ENCODE measurements at places on chromosomes 6 and 20. TPM values are rescaled to one million over a fixed set of nuclear protein-coding genes. Genes with fewer than 3 reads are reported as not detected.
A peak's percentile ranks its signal among the peaks of the same experiment; 100 is the strongest.

GRCh38 chr6:127933852-127934840 is 33.3 kb upstream of the THEMIS start:
- DNase-seq = peak; percentile 31

The UBE2C gene
- 0.52 TPM for total RNA-seq

DNA sequence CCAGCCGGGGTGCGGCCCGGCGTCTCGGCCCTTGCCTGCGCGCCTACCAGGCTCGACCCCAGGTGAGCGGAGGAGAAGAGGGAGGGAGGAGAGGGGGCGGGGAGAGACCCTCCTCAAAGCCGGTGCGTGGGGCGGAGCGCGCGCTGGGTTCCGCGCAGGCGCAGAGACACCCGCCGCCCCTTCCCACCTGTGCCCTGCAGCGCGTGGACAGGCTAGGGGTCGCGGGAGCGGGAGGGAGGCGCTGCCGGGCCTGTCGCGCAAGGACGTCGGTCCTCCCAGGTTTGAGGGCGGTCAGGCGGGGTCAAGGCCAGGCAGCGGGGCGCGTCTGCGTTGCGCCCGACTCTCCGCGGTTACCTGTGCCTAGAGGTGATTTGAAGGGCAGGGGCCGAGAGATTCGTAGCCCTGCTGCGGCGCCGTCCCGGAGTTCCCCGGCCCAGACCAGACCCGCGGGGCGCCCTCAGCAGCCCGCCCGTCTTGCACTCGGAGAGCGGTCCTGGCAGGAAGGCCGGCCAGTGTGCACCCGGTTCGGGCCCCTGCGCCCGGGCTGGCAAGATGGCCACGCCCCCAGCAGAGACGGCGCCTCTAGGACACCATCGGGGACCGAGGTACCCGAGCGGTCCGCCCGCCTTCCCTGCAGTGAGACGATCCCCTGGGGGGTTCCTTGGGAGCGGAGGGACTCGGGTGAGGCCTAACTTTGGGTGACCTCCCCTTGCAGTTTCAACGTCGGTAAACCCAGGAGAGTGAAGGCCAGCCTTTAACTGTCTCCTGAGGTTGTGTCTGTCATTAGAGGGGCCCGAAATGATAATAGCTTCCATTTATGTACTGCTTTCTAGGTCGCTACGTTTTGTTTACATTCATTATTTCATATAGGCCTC is 546 bp downstream of the C6orf136 start:
- DNase-seq = peak; percentile 73

- no peak for DNase-seq
Measured at GRCh38 chr6:36821581-36822335, 17.5 kb downstream of the CPNE5 start.

The METTL24 gene
- not detected for total RNA-seq

DNA sequence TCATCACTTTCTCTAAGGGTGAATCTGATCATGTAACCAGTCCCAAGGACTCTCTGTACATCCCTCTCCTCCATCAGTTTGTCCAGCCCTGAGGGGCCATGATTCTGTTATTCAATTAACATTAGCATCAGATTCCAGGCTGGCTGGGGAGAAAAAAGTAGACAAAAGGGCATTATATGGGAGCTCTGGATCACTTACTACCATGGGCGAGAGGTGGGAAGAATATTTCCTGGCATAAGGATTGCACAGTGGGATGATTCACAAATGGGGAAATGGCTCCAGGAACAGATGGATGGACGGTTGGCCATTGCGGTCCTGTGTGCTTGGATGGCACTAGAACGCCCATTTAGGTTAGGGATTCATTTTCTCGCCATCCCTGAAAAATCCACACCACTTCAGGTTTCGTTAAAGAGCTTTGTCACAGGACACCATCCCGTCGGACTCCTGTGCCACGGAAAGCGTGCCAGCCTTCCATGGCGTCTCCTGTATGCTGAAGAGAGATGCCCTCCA is 112.6 kb downstream of the THBS2 start:
- no peak for DNase-seq

DNA sequence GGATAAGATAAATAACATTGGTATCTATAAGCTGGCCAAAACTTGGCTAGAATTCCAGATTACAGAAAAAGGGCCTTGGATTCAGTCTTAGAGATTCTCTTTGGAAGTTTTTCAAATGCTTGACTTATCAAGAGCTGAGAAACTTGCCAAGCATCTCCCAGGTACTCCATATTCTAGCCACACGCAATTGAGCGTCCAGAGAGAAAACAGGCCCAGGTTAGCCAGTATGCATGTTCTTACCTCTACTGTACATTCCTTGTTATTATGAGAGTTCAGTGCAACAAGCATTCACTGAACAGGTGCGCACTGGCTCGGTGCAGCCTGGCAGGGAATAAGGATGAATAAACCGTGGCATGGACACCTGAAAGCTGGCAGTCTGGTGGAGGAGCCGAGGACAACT is 13.7 kb downstream of the CRNKL1 start:
- DNase-seq = no peak

GRCh38 chr6:7270320-7271204 is 42.4 kb downstream of the SSR1 start:
- DNase-seq = no peak

GRCh38 chr6:18245642-18246041 is 18.7 kb downstream of the DEK start:
- no peak for DNase-seq

The FUT9 gene
- total RNA-seq = not detected

- no peak for DNase-seq
Measured at GRCh38 chr6:34272013-34272926, 23.5 kb upstream of the SMIM29 start.

DNA sequence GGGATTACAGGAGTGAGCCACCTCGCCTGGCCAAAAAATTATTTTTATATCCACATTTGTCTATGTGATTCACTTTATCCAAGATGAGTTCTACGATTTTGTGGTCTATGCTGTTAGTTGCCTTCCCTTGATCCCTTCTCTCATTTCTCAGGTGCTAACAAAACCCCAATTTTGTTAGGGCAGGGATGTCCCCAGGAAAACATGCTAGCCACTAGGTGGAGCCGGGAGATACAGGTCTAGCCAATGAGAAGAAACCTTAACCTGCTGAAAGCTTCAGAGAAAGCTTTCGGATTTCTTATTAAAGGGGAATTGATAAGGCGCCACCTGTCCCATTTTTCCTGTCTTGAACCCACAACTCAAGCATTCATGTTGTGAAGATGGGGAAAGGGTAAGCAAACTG is 167.4 kb upstream of the OLIG3 start:
- peak; percentile 33 for DNase-seq

GRCh38 chr6:14559746-14560536 is 442.4 kb downstream of the CD83 start:
- DNase-seq = no peak

- no peak for DNase-seq
Measured at GRCh38 chr6:10725044-10725443, 2.2 kb downstream of the TMEM14C start.

The MYLK4 gene
- total RNA-seq = 1.6 TPM

The ZNF391 gene
- 1.8 TPM for total RNA-seq

GRCh38 chr20:38937978-38938473 is 11.8 kb downstream of the FAM83D start:
- DNase-seq = no peak

DNA sequence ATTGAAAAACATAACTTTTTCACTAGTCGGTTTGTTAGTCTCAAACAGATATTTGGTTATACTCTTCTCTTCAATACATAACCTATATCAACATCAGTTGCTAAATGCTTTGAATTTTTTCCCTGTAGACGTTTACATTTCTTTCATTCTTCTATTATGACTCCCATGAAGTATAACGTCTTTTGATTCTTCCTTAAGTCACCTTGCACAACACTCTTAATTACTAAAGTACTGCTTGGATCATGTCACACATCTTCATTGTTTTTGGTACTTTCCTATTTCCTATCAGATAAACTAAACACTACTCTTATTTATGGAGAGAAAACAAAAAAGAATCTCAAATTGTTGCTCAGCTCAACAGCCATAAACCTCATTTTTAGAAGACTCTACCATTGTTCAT is 23.0 kb upstream of the BMP5 start:
- DNase-seq = no peak

DNA sequence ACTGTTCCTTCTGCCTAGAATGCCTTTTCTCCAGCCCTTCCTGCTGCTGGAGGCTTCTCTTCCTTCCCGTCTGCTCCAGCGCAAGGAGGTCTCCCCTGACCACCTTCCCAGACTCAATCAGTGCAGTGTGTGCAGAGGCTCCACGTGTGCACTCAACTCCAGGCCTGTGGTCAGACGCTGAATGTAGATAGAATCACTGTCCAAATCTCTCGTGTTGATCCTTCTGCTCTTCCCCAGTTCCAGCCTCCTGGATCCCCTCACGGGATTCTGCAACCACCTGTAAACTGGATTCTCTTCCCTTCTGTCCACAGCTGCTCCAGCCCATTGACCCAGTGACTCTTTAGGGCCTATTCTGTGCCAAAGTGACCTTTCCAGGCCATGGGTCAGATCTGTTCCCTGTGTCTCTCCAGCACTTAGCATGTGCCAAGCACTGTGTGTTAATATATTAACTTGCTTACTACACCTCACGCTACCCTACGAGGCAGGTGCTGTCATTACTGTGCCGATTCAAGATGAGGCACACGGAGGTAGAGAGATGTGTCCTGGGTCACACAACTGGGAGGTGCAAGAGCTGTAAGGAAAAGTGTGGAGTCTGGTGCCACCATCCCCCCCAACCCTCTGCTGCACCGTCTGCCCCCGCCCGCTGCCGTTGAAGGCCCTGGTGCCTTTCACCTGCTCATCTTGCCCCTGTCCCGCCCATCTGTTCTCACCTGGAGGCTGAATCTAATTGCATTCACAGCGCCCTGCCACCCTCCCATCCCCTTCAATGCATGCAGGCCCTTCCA is 112.2 kb downstream of the SULF2 start:
- no peak for DNase-seq

GRCh38 chr6:51817832-51818231 is 269.6 kb downstream of the PKHD1 start:
- DNase-seq = no peak

- no peak for DNase-seq
Measured at GRCh38 chr6:106063448-106063850, 22.7 kb upstream of the PRDM1 start.

The RBPJL gene
- total RNA-seq = not detected

The PARD6B gene
- 8.2 TPM for total RNA-seq

GRCh38 chr6:28000351-28001045 is 43.5 kb downstream of the OR2B6 start:
- no peak for DNase-seq

GRCh38 chr6:13924146-13924948 is 405 bp upstream of the RNF182 start:
- peak; percentile 69 for DNase-seq

GRCh38 chr6:87687296-87687695 is 14.7 kb downstream of the AKIRIN2 start:
- DNase-seq = no peak

GRCh38 chr6:79413562-79414002 is 123.6 kb downstream of the LCA5 start:
- no peak for DNase-seq

The TRIM10 gene
- total RNA-seq = not detected

DNA sequence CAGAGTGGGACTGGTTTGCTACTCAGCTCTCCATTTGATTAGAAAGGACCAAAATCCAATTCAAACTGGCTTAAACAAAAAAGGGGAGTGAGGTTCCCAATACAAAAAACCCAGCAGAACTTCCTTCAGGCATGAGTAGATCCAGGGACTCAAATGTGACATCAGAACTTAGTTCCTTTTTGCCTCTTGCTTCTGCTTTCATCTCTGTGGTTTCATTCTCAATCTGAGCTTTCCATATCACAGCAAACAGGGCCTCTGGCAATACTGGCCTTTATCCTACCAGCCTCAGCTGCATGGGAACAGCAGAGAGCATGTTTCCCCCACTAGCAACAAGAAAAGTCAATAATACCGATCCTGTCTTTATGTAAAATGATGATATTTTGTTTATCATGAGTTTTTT is 28.6 kb upstream of the PRELID3B start:
- DNase-seq = no peak

DNA sequence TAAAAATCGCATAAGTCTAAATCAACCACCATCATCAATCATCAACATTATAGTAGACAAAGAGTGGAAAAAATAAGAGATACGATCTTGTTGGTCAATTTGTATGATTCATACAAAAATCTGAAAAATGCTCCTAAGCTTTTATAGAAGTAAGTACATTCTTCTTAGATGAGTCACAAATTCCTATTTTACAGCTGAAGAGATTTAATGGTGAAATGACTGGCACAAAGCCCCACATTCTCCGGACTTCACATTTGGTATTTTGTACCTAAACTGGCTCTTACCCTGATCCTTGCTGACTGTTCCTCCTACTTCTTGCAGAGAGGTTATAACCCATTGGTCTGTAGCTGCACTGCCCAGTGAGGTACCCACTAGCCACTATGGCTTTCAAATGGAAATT is 29.9 kb upstream of the PREP start:
- no peak for DNase-seq

DNA sequence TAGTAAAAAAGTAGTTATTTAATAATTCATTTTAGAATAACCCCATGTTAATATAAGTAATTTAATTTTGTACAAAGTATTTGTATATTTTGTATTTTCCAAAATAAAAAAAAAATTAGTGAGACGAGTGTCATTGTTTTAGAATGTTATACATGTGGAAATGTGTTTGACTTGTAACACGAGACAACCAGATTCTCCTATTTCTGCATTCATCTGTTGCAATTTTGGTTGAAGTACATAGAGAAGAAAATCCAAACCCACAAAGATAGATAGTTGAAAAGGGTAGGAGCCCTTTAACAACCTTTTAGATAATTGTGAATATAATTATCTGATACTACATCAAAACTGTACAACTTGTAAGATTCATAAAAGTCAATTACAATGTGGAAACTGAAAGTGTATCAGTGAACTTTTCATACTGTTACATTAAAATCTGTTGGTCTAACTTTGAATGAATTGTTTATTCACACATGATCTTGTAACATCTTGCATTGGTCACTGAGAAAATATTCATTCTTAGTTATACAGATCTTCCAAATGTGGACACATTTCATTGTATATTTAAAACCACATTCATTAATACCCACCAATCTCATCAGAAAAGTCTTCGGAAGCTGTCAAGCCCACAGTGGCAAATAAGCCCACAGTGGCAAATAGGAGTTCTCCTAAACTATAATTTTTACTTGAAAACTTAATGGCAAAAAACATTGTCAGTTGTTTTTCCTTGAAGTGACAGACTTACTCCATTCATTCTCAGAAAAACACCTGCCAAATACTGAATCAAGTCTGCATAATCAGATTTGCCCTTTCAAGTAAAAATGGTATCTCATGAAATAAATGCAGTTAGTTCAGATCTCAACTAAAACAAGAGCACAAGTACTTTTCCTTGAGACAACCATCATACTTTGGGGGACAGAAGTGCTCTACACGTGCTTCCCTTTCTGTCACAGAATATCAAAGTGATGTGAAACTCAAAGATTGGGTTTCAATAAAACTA is 52.8 kb downstream of the FKBP5 start:
- DNase-seq = no peak

DNA sequence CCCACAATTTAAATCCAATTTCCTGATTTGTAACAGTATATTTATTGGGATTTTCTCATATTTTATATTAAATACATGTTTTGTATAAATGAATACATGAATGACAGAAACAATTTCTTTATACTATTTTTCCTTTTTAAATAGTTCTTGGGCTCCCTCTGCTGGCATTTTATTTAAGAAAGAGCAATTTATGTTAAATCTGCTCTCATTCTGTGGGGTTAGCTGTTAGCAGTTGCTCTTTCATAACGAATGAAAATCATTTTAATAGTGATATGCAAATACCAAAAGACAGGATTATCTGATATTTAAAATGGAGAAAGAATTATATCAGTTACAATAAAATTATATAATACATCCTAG is 118.3 kb downstream of the RALGAPA2 start:
- no peak for DNase-seq

Data from CD4-positive, alpha-beta T cell (primary cell).